ENCODE measurements at places on chromosomes 3 and 15. TPM values are rescaled to one million over a fixed set of nuclear protein-coding genes. Genes with fewer than 3 reads are reported as not detected.

SPINK8 gene
- not detected for total RNA-seq

DNA sequence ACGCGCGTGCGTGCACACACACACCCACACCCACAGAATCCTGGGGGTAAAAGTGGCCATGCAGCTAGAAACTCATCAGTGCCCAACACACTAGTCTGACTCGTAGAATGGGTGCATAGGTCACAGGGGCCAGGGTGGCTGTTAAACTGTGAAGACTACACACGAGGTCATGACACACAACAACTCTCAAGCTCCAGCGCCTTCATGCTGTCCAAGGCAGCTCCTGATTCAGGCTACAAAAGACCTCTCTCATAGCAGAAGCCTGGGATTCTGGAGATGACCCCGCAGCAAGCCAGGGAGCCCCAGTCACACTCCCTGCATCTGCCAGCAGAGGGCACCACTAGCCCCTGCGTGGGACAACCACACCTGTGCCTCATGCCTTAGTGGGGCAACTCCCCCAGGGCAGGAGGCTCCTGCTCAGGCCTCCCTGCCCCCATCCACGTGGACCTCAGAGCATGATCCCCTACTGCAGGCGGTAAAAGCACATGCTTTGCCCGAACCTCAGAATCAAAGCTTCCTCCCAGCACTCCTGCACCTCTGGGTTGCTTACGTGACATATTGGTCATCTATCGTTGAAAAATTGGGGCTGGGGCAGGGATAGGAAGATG is 93.1 kb downstream of the LRIG1 start:
- DNase-seq: peak; percentile 78

DNA sequence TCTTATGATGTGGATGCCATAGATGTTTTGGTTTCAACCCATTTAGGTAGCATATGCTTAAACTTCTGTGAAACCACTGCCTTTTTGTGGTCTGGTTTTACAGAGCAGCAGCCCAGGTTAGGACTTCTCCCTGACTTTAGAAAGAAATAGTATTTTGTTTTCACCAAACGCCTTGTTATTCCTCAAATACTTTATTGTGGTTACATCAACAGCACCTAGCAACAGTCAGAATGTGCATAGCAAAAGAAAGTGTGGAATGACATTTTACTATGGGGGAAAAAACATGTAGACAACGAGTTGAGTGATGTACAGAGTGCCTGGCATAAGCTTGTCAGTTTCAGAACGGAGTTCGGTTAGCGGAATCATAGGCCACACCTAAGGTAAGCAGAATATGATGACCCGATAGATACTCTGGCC is 159.2 kb downstream of the TPRG1 start:
- no peak for DNase-seq

GRCh38 chr15:52697051-52697450 is 17.9 kb upstream of the ATOSA start:
- DNase-seq: no peak

GRCh38 chr3:157079676-157080369 is 80.1 kb downstream of the CCNL1 start:
- DNase-seq: no peak

CASR gene
- total RNA-seq: not detected

DNA sequence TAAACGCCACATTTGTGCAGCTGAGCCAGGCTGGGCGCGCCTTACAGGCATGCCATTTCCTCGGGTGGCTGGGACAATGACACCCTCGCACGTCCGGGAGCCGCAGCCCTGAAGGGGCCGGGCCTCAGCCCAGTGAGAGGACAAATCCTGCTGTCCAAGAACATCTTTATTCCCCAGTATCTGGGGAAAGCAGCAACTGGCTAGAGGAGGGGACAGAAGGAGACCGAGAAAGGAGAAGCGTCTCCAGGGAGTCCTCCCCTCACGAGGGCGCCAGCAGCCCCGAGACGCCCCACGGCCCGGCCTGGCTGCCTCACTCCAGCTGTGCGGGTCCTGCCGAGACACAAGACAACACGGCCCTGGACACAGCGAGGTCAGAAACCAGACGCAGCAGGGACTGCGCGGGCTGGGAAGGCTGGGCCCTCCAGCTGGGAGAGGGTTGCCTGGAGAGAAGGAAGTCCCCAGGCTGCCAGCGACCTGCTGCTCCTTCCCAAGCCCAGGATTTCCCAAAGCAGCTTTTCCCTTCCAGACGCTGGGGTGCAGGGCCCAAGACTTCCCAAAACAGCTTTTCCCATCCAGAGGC is 130.2 kb downstream of the CHSY1 start:
- peak; percentile 33 for DNase-seq

TICRR gene
- 36.5 TPM for total RNA-seq

- DNase-seq: no peak
Measured at GRCh38 chr3:141763088-141763750, at the start of gene GRK7. Gene GRK7 (plus strand): TSS chr3:141763408. CDS start chr3:141778285, 14,877 bp downstream.

PAQR5 gene
- total RNA-seq: not detected

DNA sequence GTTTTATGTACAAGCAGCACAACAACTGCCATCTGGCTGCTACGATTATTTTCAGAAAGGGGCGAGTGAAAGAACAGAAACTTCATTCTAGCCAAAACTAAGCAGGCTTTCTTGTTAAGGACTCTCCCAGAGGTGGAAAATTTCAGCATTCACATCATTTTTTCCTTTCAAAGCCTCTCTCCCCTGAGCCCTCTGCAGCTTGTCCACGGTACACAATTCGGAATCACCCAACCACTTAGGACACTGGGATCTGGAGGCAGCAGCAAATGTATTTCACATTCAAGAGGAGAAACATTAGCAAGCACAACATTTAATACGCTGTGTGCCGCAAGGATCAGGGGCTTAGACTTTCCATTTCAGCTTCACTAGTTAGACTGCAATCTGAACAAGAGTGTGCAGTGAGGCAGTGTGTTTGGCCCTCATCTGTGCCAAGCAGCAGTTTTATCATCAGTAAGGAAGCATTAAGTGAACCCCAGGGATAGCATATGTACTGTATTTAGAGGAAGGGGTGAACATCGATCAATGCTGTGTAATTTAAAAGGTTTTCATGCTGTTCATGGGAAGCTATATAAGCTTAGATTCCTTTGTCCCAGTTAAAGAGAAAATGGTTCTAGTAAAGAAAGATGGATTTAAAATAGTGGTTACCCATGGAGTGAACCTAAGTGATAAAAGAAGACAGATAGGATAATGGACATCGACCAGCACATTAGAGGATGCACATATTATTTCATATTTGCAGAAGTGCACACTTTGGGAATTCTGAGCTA is 504.9 kb downstream of the TBL1XR1 start:
- no peak for DNase-seq

TTLL13 gene
- 1.3 TPM for total RNA-seq

DNA sequence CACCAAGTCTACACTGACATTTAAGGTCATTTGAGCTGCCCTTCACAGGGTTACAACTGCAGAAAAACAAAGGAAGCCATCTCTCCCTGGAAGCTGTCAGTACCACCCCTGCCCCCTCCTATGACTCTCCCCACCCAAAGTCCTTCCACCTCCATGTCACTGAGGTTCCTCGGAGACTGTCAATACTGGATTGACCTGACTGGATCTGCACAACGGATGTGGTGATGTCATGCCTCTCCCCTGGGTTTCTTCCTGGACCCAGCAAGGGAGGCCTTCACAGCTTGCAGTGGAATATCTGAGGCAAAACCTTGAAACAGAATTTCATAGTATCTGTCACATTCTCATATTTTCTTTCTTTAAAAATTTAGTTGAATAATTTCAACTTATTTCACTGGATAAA is 153.5 kb downstream of the CLSTN2 start:
- no peak for DNase-seq

GRCh38 chr3:179454887-179455286 is 3.6 kb upstream of the GNB4 start:
- DNase-seq: no peak

MORC1 gene
- not detected for total RNA-seq

SCN5A gene
- 0.37 TPM for total RNA-seq

All from activated CD8-positive, alpha-beta T cell treated with anti-CD3 and anti-CD28 coated beads, Interleukin-2, amount 10 ng/mL, durations not matched to agents 7 days and 5 days (primary cell).